ENCODE measurements at places on chromosomes 13 and 19. TPM values are rescaled to one million over a fixed set of nuclear protein-coding genes. Genes with fewer than 3 reads are reported as not detected.

The CPAMD8 gene
- 0.41 TPM for total RNA-seq

The PARP4 gene
- 20.2 TPM for total RNA-seq

The NCR1 gene
- not detected for total RNA-seq

The CACNA1A gene
- total RNA-seq: 0.54 TPM

The NAXD gene
- total RNA-seq: 20.8 TPM
